Amniotic epithelial cell (primary cell): ENCODE measurements at places on chromosomes 5 and 9.

DNA sequence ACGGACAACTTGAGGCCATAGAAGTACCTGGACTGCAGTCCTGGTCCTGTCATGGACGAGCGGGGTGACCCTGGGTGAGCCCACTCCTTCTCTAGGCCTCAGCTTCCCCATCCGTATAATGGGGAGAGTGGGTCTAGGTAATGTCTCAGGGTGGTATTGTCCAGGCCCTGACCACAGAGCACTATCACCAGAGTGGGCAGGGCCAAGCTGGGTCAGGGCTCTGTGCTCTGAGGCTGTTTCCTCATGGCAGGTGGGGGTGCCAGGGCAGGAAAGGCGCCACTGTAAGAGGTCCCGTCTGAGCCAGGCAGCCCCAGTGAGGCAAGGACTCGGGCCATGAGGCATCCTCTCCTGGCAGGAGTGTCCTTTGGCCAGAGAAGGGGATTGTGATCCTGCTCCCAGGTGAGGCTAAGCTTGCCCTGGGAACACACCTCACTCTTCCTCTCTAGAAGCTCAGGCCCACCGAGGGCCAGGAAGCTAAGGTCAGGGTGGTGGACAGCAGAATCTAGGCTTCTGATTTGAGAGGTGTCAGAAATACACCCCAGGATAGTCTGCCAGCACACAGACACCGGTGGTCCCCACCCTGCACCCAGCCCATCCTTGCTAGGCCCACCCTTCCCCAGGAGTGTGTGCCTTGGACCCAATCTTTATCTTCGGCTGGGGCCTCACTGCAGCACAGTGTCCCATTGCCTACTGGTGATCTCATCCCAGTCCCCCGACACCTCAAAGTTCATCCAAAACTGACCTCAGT lies 1.5 kb upstream of the MYOZ3 start:
- DNase-seq, result no peak

GRCh38 chr9:27929841-27930240 lies 356.6 kb upstream of the C9orf72 start:
- DNase-seq, result no peak

- DNase-seq, result no peak
Measured at GRCh38 chr5:133841831-133842750, 126.3 kb downstream of the C5orf15 start.

- peak; percentile 3 for DNase-seq
Measured at GRCh38 chr5:89769975-89770374, 639.6 kb downstream of the CETN3 start.

DNA sequence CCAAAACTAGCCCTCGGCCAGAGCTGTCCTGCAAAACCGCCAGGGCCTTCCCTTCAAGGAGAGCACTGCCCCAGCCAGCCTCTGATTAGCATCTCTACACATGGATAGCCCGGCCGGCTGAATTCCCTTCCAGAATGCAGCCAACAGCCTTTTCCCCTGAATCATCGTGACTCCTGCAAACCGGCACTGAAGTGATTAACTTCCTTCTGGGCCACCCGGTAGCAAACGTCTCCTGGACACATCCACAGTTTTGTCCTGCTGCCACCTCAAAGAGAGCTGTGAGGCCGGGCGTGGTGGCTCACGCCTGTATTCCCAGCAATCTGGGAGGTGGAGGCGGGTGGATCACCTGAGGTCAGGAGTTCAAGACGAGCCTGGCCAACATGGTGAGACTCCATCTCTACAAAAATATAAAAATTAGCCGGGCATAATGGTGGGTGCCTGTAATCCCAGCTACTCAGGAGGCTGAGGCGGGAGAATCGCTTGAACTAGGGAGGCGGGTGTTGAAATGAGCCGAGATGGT lies 21.1 kb upstream of the EEIG1 start:
- DNase-seq, result peak; percentile 81

DNA sequence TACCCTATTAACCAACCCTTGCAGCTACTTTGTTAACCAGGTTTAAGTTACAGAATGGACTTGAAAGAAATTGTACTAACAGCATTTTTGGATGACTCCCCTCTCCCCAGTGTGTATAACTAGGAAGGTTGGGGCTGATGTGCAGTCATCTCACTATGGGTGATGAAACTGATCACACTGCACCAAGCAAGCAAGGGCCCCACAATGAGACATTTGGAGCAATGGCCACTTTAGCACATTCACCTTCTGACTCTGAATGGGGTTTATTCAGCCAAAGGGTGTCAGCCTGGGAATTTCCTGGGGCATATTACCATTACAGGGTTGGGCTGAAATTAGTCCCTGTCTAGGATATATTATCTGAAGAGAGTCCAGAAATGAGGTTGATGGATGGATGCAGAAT lies 18.7 kb upstream of the CYFIP2 start:
- DNase-seq, result no peak

DNA sequence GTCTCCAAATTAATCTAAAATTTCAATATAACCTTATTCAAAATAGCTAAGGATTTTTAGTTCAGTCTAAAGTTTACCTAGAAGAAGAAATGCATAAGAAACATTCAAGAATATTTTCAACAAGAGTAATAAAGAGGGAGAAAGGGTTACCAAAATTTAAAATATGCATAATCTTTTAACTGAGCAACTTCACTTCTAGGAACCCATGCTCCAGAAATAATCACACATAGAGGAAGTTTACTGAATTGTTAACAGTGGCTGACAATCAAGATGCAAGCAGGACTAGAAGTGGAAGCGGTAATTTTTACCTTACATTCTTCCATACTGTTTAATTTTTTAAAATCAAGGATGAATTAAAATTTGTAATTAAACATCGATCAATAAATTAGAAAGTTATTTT lies 1.9 kb downstream of the PJA2 start:
- DNase-seq, result no peak

GRCh38 chr5:132872788-132873118 lies 715 bp upstream of the LEAP2 start:
- no peak for DNase-seq

DNA sequence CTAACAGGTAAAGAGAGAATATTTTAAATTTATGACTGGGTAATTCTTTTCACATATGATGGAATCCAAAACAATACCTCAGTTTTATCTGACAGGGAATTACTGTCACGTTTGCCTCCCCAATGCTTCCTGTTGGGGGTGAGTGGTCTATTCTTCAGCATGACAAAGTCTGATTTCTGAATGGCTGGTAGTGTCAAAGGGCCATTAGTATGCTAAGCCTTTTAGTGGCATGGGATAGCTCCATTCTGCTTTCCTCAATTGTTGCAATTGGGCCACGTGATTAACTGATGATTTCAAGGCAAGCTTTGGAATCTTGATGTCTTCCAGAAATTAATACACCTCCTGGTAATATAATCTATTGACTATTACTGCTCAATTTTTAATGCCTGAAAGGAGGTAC lies 14.7 kb upstream of the NDUFS4 start:
- no peak for DNase-seq

DNA sequence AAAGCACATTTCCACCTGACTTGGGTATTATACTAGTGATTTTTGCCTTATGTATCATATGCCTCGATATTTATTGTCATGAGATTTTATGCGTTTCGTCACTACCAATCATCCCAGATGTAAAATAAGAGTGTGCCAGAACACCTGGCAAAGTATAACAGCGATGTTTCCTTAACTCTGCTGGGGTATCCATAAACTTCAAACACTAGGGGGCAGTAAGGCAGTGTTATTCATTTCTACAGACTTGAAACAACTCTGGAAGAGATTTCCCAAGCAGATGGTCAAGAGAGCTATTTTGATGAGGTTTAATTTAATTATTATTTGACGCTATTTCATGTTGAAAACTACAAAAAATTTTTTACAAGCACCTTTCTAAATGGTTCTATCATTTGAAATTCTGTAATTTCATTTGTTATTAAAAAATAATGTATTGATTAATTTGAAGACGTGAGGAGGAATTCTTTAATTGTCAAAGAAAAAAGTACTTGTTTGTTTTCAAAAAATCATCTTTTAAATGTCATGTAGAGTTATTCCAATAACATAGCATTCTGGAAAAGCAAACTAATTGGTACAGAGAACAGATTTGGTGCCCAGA lies 388.5 kb upstream of the CTNND2 start:
- DNase-seq, result peak; percentile 0
